Activated T-cell treated with anti-CD3 and anti-CD28 coated beads for 48 hours (primary cell): ENCODE measurements at places on chromosomes 6 and 20.

- DNase-seq: no peak
Observed at GRCh38 chr6:84652356-84653026, 111.9 kb downstream of the TBX18 start.

DNA sequence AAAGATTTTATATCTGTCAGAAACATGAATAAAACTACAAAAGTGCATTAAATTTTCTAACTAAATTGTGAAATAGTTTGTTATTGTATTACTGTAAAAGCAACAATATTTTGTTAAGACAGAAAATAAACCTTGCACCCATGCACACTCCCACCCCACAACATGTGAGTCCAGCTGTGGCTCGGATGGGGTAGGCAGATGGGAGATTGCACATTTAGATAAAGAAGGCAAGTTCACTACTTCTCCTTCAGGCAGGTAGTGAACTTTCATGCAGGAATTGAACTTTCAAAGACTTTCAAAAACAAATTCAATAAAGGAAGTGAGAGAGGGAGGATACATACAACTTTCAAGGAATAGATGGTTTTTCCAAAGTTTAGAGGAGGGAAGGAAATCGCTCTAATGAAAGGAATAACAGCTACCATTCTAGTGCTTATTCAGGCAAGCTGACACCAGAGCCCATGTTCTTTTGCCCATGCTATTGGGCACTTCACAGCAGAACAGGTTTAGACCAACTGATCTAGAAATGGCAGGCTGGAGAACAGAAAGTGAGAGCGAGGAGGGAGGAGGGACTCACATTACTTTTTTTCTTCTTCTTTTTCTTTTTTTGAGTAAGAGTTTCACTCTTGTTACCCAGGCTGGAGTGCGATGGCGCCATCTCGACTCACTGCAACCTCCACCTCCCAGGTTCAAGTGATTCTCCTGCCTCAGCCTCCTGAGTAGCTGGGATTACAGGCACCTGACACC is 28.5 kb downstream of the SF3B5 start:
- DNase-seq: peak; percentile 15

DNA sequence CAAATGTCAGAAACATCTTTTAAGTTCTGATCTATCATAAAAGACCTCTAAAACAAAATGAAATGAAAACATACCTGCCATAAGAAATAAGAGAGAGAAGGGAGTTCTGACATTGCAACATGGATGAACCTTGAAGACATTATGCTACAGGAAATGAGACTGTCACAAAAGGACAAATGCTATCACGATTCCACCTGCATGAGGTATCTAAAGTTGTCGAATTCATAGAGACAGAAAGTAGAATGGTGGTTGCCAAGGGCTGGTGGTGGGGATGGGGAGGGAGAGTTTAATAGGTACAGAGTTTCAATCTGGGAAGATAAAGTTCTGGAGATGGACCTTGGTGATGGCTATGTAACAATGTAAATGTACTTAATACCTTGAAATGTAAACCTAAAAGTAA is 3.3 kb downstream of the EZR start:
- no peak for DNase-seq

- DNase-seq: no peak
Observed at GRCh38 chr20:12019715-12020114, 102.0 kb downstream of the BTBD3 start.

- DNase-seq: no peak
Observed at GRCh38 chr6:105211831-105212230, 32.0 kb upstream of the POPDC3 start.

DNA sequence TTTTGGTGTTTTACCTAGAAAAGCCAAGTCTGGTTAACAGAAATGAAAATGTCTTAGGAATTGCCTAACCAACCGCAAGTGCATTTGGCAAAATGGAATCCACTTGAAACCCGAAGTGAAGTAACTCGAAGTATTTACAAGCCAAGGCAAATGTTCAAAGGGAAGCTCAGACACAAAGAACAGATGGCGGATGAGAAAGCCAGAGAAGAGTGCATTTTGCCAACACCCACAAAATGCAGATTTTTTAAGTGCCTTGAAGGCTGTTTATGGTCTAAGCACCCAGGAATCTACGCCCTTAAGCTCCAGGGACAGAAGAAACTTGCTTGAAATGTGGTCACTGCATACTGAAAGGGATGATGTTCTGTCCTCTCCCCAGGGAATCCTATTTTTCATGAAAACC is 70.0 kb upstream of the TBXT start:
- DNase-seq: no peak

- DNase-seq: no peak
Observed at GRCh38 chr20:5807431-5807830, 57.2 kb downstream of the SHLD1 start.

DNA sequence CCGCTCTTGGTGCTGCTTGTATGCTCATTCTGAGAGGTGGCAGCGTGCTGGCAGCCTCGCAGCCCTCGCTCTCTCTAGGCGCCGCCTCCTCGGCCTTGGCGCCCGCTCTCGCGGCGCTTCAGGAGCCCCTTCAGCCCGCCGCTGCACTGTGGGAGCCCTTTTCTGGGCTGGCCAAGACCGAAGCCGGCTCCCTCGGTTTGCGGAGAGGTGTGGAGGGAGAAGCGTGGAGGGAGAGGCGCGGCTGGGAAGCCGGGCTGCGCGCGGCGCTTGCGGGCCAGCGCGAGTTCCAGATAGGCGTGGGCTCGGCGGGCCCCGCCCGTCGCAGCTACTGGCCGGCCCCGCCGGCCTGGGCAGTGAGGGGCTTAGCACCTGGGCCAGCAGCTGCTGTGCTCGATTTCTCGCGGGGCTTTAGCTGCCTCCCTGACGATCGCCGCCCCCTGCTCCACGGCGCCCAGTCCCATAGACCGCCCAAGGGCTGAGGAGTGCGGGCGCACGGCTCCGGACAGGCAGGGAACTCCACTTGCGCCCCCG is 19.5 kb upstream of the FAM8A1 start:
- DNase-seq: peak; percentile 51

GRCh38 chr6:159879856-159880255 is 10.9 kb upstream of the MAS1 start:
- DNase-seq: no peak

DNA sequence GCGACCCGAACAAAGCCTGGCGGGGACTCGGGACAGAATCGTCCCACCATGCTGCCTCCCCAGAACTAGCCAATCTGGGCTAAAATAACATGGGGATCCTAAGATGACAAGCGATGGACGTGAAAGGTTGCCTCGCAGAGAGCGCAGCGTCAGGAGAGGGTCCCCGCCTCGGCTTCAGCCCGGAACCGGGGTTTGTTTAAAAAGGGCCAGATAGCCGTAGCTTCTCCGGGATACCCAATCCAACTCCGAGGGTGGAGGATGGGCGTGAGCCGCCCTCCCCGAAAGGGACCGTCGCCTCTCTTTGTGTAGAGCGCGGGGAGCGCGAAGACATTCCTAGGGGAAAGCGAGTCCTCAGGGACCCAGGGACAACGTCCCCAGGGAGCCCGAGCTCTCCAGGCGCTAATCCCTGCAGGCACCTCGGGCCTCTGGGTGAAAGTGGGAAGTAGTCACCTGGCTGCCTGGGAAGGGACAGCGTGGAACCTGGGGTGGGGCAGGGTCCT is 643 bp downstream of the CD24 start:
- no peak for DNase-seq

- DNase-seq: peak; percentile 83
Observed at GRCh38 chr20:51404297-51405060, 138.0 kb downstream of the NFATC2 start.

GRCh38 chr6:144064402-144065212 is 30.8 kb downstream of the SF3B5 start:
- peak; percentile 68 for DNase-seq

DNA sequence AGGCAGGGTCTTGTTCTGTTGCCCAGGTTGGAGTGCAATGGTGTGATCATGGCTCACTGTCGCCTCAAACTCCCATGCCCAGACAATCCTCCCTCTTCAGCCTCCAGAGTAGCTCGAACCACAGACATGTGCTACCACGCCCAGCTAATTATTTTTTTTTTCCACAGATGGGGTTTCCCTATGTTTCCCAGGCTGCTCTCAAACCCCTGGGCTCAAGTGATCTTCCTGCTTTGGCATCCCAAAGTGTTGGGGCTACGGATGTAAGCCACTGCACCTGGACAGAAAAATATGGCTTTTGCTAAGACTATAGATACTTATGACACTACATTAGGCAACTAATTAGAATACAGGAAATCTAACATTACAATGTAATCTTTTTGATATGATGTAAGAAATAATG is 17.9 kb downstream of the RNF24 start:
- no peak for DNase-seq

- DNase-seq: no peak
Observed at GRCh38 chr6:49332781-49333180, 130.3 kb downstream of the MMUT start.

GRCh38 chr6:21438237-21438985 is 155.1 kb upstream of the SOX4 start:
- peak; percentile 28 for DNase-seq

DNA sequence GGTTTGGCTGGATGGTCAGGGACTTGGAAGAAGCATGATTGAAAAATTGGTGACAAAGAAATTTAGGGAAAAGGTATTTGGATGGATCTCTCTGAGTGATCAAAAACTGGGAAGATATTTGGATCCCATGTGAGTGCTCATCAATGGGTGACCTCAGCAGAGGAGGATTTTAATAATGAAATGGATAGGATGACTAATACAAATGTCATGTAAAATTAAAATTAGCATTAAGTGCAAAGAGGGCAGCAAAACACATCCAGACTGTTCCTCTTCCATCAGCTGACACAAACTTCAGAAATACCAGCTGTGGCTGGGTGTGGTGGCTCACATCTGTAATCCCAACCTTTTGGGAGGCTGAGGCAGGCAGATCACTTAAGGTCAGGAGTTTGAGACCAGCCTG is 151.7 kb downstream of the THBS2 start:
- DNase-seq: no peak

GRCh38 chr6:68650142-68650541 is 15.1 kb downstream of the ADGRB3 start:
- no peak for DNase-seq

- DNase-seq: no peak
Observed at GRCh38 chr20:19737025-19737424, 21.0 kb upstream of the RIN2 start.

DNA sequence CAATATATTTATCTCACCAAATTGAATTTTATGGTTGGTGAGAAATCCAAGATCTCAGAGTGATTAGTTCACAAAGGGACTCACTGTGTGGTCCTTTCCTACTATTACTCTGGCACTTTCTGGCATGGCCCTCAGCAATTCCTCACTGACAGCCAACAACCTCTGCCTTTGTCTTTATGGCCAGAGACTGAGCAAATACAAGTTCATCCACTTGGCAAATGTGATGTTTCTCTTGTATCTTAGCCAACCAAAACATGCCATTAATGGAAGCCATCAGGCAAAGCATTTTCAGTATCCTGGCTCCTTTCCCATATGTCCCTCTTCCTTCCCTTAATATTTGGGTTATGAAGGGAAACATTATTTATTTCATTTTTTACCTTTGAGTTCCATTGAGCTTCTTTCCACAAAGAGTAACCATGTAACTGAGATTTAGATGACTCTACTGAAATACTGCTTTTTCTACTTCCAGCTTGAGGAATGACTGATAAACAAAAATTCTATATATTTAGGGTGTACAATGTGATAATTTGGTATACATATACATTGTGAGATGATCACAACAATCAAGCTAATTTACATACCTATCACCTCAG is 30.8 kb upstream of the SMLR1 start:
- no peak for DNase-seq

DNA sequence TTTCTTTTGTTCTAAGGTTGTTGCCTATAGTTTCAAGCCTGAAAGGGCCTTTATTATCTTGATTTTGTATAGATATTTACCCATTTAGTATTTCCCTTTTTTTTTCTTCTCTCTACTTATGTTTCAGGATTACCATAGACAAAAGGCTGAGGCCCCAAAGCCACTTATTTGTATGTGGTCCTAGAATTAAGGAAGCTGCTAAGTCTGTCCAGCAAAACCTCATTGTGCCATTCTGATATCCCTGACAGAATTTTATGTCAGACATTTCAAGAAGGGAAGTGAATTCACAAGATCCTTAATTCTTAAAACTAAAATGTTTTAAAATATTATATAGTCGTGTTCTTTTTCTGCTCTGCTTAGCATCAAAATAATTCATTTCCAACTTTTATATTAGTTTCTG is 6.9 kb downstream of the HAO1 start:
- no peak for DNase-seq

DNA sequence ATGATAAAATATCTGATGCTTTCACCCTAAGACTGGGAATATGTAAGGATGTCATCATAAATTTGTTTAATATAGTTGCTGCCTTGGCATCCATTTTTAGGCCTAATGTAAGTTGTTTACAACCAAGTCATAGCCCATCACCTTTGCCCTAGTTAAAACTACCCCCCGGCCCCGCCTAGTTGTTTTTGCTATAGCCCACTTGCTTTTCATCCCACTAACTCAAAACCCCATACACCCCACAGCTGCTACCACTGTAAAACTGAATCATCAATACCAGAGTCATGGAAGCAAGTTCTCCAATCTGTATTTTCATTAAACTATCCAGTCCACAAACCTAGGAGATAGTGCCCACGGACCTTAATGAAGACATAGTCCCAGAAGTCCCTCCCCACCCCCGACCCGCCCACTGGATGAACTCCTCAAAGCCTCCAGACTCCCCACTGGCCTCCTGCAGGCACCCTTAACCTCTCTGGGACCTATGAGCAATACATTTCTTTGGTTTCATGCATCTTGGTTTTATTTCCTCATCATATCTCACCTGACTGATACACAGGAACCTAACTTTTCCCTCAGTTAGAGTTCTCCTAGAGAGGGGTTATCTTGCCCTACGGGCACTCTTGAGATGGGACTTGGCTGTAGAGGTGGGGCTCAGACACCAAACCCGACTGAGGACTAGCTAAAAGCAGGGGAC is 12.5 kb upstream of the ZDHHC14 start:
- DNase-seq: no peak

DNA sequence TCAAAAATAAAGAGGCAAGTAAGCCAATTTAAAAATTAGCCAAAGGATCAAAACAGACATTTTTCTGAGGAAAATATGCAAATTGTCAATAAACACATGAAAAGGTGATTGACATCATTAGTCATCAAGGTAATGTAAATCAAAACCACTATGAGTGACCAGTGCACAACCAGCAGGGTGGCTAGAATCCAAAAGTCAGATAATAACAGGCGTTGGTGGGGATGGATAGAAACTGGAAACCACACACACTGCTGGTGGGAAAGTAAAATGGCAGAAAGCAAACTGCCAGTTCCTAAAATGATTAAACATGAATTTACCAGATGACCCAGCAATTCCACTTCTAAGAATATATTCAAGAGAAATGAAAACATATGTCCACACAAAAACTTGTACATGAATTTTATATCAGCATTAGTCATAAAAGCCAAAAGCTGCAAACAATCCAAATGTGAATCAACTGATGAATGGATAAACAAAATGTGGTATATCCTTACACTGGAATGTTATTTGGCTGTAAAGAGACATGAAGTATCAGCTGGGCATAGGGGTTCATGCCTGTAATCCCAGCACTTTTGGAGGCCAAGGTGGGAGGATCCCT is 74.8 kb upstream of the MBOAT1 start:
- DNase-seq: no peak

GRCh38 chr6:17393892-17394631 is 667 bp downstream of the CAP2 start:
- peak; percentile 0 for DNase-seq
